NCI-H460 (cell line): ENCODE measurements at places on chromosomes 6 and 20. TPM values are rescaled to one million over a fixed set of nuclear protein-coding genes. Genes with fewer than 3 reads are reported as not detected.

OR2H1 gene
- total RNA-seq = not detected in 2 replicates

DEFB132 gene
- not detected in 2 replicates for total RNA-seq

COL12A1 gene
- total RNA-seq = 0.20 and 0.64 TPM in 2 replicates

TSPYL4 gene
- total RNA-seq = 7.6 and 9.7 TPM in 2 replicates

MCHR2 gene
- total RNA-seq = not detected in 2 replicates

DNA sequence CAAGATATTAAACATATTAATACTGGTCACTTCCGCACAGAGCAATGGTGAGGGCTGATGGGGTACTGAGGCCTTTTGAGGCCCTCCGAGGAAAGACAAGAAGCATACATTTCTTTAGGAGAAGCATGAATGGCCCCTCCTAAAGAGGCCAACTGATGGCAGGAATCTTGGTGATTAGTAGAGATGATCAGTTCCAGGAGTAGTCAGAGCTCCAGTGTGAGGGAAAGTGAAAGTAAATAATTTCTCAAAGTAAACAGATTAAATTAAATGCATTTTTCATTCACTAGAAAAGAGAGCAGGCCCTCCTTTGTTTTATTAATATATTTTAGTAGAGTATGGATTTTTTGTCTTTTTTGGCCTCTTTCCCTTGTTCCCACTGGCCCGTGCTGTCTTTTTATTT lies 38.2 kb downstream of the NOX3 start:
- DNase-seq = no peak

DNA sequence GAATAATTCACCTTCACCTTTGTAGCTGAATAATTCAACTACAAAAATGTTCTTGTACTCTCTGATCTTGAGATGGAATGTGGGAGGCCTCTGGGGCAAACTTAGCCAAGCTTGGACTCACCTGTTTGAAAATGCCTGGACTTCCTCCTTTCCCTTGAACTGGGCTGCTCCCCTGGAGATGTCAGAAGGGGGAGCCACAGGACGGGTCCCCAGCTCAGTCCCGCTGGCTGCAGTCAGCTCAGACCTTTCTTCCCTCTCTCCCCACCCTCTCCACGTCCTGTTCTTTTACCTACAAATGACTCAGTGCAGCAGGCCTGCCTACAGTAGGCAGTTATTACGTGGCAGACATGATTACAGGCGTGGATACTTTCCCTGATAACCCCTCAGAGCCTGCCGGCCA lies 131.5 kb upstream of the RALGAPA2 start:
- DNase-seq = no peak

GRCh38 chr6:36241728-36242127 lies 28.1 kb upstream of the PNPLA1 start:
- DNase-seq = no peak
